ENCODE measurements at places on chromosomes 11 and 22.

- DNase-seq: no peak
Observed at GRCh38 chr11:73464347-73464746, 88.1 kb downstream of the RELT start.

DNA sequence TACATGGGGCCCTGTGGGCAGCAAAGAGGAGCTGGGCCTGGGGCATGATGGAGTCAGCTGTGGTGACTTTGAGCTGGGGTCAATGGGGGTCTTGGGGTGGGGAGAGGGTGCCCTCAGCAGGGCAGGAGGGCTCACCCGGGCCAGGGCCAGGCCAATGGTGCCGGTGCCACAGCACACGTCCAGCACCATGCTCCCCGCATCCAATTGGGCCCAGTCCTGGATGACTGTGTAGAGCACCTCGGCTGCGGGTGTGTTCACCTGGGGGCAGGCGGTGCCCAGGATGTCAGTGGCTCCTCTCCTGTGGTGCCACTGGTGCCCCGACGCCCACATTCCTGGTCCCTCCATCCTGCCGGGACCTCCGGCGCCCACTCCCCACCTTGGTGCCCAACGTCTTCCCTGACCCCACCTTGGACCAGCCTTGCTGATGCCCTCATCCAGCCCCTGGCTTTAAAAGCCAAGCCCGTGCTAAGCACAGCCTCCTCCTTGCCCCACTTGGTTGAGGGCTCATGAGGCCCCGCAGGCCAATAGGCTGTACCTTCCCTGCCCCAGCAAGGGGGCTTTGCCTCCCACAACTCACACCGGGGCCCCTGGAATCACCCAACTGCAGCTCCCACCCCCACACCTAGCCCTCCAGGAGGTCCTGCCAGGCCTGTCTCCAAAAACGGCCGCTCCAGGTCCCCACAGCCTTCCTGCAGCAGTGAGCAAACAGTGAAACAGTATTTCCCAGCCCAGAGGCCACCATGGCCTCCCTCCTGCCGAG is 2.2 kb upstream of the RANBP1 start:
- no peak for DNase-seq

DNA sequence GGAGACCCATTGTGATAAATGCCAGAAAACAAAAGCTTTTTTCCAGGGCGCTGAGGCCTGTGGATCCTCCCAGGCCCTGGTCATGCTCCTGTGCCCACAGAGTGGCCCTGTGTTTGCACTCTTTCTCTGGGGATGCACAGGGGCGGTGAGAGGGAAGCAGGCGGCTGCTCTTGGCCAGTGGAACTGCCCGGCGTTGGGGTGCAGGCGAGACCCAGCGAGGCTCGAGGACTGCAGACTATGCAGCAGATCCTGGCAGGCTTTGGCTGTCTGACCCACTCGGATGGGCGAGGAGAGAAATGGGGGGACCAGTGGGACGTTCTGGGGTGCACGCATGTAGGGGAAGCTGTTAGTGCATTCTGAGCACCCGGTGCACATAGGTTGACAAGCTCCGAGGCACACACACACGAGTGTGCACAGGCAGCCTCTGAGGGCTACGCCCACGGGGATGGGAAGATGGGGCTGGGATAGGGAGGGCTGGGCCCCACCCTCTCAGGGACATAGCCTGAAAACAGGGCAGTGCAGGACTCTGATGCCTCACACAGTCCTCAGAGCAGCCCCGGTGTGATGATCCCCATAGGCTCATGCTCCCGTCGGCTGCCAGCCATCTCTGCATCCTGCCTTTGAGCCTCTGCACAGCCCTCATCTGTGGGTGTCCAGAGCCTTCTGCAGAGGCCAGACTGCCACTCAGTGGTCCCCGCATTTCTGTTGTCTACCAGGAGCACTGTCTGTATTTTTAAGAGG is 1233.5 kb downstream of the BRD1 start:
- no peak for DNase-seq

DNA sequence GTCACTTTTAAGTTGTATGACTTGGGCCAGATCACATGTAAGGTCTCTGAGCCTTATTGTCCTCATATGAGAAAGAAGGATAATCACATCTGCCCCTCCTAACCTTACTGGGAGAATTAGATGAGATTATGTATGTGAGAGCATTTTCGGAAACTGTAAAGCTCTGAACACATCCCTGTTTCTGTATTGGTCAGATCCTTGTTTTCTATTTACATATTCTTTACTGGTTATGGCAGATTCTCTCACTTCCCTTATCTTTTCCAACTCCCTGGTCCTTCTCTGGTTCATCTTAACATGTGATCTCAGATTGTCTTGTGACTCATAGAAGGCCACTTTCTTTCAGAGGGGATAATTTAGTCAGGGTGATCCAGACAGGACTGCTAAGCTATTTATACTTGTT is 41.8 kb downstream of the CCDC81 start:
- no peak for DNase-seq

DNA sequence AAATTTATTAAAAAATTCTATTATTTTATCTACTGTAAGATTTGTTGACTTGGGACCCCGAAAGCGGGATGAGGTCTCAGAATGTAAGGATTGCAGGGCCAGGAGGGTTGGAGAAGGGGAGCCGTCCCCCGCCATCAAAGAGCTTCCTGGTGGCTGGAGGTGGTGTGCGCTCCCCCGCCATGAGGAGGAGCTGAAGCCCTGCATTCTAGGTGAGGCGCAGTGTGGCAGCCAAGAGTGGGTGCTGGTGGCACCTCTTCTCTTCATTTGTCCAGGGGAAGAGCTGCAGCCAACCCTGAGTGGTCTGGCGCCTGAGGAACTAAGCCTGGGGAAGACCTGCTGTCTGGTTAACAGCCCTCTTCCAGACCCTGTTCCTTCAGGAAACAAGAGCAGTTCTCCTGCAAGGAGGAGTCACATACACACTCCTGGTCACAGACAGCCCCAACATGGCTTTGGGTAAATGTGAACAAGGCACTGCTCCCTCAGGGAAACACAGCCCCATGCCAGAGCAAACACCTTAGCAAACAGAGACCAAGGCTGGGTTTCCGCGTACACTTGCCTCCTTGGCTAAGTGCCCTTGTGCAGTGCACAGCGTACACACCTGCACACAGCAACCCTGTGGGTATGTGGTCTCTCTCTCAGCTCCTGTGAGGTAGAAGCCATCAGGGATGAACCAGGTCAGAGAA is 17.3 kb downstream of the RTN4RL2 start:
- no peak for DNase-seq

DNA sequence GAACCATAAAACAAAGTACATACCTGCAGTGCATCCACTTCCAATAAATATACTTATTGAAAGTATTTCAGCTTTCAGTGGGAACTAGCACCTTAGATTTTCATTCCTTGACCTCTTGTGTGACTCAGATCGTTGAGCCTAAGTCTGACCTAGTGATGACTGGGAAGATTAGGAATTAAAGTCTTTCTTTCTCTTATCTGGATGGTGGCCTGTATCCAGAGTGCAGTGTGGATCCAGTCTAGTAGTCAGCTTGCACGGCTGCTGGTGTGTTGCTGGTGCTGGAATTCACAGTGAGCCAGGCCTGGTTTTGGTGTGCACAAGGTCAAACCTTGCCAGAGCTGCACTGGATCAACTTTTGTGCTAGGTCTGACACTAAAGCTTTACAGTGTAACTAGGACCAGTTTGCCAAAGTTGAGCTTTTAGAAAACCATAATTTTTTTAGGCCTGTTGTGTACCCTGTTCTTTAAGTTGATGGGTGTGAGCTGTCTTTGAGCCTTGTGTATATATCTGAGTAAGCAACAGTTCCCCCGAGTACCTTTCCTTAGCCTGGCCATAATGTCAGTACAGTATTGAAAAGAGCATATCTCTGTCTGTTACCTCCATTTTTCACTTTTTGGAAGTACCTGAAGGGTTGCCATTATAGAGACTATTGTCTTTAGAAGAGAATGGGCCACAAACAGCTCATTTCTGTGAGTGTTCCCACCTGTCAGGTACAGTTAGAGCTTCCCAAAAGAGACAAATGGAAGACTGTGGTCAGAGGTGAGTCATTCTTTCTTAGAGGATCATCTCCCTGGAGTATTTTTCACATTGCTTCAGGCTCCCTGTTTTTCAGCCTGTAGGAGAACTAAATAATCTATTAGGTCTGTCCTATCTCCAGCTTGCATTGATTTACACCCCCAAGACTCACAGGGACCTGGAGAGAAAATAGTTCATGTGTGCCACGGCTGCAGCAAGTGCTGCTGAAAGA is 89.8 kb downstream of the ALX4 start:
- no peak for DNase-seq

GRCh38 chr22:39117585-39118191 is 20.6 kb downstream of the APOBEC3H start:
- peak; percentile 49 for DNase-seq

GRCh38 chr11:91795139-91795887 is 429.3 kb upstream of the FAT3 start:
- DNase-seq: no peak

DNA sequence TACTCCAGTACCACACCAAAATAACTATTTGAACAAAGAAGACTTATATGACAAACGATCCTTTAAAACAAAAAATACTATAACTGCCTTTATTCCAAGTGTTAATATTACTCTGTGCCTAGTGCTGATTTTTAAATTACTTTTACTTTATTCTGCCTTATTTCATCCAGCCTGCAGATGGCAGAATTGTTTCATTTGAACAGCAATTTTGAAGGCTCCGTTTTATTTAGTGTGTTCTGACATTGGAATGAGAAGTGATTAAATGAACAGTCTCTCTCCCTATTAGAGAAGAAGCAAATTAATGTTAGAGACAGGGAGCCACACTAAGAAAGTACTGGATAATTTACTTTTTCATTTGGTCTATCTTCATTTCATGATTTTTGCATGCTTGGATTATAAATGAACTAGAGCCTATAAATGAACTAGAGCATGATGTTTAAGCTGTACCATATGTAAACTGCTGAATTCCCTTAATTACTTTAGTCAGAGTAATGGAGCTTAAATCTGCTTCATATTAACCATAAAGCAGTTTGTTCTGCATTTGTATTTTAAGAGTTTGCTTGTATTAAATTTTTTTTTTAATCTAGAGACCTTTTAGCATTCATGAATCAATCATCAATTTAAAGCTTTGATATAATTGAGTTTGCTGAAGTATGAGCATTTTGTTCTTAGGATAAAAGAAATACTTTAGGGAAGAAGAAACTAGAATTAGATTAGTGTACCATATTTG is 9.8 kb downstream of the PDHX start:
- DNase-seq: peak; percentile 65

DNA sequence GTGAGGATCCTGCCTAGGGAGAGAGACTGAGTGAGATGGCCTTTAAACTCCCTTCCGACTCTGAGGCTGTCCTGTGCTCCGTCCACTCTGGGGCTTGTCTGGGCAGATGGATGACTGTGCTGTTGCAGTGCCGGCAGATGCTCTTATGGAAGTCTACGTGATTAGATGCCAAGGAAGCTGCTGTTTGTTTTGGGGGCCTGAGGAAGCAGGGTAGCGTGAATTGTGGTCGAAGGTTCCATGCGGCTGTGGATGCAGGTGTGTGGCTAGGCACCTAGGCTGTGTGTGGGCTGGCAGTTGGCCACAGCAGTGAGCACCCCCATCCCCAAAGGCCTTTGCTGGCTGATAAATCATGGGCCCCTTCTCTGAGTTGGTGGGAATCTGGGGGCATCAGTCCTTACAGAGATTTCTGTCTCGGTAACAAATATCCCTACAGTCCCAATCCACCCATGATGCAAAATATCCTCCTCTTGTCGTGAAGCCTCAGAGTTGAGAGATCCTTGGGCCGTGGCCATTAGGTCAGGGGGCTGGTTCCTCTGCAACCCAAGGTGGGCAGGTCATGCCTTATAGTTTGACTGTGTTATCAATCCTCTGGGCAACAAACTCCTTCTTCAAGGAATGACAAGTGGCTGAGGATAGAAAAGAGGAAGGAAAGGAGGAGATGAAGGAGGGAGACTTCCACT is 31.2 kb downstream of the AMPD3 start:
- no peak for DNase-seq

- DNase-seq: peak; percentile 21
Observed at GRCh38 chr22:37256075-37256726, 12.1 kb upstream of the RAC2 start.

DNA sequence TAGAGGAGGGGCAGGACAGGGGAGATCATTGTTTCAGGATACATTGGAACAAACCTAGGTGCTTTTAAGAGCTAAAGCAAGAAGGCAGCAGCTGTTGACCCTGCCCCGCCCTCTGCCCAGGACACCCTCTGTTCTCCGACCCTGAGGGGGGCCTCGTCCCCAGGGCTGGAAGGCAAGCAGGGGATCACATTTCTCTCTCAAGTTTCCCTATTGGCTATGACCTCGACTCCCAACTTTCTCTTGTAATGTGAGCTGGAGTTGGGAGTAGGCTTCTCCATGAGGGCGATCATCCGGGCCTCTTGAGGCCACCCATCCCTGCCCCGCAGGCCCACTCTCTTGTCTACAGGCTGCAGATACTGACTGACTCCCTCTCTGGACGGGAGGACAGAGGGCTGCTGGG is 37.7 kb downstream of the DSCAML1 start:
- peak; percentile 22 for DNase-seq

DNA sequence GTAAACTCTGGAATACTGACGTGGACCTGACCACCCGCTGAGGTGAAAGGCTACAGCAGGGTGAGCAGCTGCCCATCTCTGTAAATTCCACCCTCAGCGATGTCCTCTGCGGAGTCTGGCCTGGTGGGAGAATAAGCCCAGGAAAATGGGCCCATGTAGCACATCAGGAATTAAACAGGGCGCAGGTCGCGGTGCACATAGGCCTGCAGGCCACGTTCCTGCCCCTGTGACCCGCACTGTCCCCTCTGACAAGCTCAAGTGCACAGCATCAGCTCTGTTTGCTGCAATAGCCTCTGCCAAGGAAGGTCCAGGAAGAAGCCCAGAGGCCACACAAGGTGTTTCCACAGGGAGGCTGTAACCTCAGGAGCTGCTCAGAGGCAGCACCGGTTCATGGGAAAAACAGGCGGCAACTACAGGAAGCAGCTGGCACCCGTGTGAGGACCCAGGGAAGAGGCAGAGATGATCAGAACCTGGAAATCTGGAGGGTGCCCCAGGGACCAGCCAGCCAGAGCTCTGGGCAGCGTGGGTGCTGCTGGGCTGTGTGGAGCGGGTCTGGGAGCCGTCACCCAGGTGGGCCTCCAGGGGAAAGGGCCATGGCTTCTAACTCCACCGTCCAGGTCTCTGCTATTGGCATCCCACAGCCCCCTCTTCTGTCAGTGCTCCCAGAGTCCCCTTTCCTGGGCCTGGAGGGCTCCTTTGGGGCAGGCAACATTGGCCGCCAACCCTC is 808 bp upstream of the IFITM2 start:
- DNase-seq: no peak

DNA sequence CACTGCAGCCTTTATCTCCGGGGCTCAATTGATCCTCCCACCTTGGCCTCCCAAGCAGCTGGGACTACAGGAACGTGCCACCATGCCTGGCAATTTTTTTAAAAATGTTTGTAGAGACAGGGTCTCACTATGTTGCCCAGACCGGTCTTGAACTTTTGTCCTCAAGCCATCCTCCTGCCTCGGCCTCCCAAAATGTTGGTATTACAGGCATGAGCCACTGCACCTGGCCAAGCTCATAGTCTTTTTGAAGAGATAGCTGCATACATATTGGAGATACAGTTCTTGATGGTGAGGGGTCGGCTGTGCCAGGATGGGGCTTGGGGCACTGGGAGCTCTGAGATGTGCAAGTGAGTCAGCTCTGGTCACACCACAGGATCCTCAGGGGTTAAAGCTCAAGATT is 53.2 kb downstream of the CHRDL2 start:
- no peak for DNase-seq

Measured in NCI-H526 (cell line).